ENCODE measurements at places on chromosomes 11 and 22. TPM values are rescaled to one million over a fixed set of nuclear protein-coding genes. Genes with fewer than 3 reads are reported as not detected.

DNA sequence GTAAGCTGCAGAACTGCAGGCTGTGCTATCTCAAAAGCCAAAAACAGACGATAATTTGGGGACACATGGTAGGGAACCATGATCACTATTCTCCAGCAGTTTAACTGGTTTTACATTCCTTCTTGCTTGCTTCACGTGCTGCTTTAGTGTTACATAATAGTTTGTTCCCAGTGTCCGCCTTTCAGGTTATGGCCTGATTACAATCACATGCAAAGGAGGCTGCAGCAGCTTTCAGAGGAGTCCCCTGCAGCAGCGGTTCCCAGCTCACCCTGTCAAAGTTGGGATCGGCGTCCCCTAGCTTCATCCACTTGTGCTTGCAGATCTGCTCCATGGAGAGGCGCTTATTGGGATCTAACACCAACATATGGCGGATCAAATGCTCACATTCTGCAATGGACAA is 39.2 kb upstream of the APOA1 start:
- no peaks in the 10 kb centered on the region for H3K27me3 ChIP-seq
- peaks cover 5% of the 10 kb centered on the region for H3K4me1 ChIP-seq
- no peak for DNase-seq
- no peak overlapping the region for H3K4me3 ChIP-seq

DNA sequence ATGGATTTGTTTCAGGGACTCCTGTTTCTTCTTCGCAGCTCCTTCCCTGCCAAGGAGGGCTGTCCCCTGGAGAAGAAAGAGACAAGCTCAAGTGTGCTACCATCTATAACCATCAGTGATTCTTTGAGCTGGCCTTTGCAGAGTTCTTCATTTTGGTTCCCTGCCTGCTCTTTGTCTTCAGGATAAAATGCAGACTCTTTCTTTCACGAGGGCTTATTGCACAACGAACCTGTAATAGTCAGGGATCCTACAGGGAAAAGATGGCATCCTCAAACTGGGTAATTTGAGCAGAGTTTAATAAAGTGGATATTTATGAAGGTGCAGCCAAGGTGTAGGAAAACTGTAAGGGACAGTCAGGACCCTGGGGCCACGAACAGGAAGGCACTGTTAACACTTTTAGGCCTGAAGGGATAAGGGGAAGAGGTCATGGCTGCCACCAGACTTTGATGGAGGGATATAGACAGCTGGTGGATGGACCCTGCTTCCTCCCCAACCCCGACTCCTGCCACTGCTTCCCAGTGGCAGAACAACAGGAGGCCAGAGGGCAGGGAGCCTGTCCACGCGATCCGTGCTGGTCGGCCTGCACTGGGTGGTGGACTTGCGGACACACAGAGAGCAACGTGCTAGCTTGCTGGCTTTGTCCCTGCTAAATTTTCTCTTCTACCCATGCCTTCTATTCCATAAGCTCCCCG is 767.0 kb downstream of the NTM start:
- no peaks in the 10 kb centered on the region for H3K36me3 ChIP-seq
- no peaks in the 10 kb centered on the region for H3K4me1 ChIP-seq
- DNase-seq: no peak
- no peak overlapping the region for H3K27ac ChIP-seq

GRCh38 chr22:27097933-27098332 is 440.5 kb downstream of the MIAT start:
- H3K4me3 ChIP-seq: no peak overlapping the region
- H3K27ac ChIP-seq: no peak overlapping the region
- no peaks in the 10 kb centered on the region for H3K4me1 ChIP-seq
- no peaks in the 10 kb centered on the region for H3K36me3 ChIP-seq
- no peak for DNase-seq

- no peaks in the 10 kb centered on the region for H3K27me3 ChIP-seq
- H3K36me3 ChIP-seq: peaks cover 35% of the 10 kb centered on the region
- DNase-seq: peak; percentile 53
- H3K4me3 ChIP-seq: no peak overlapping the region
These were observed 23.4 kb downstream of the TPBGL start for GRCh38 chr11:75263944-75264349.

Gene SLC16A8
- total RNA-seq: 0.24 TPM

Gene CASP5
- total RNA-seq: 5.8 TPM

Gene OR8D1
- not detected for total RNA-seq

Gene LMO2
- 56.4 TPM for total RNA-seq
